ENCODE measurements at places on chromosomes 11 and 22.

- no peak for DNase-seq
These were observed 1.9 kb upstream of the CHKA start for GRCh38 chr11:68122936-68123539.

GRCh38 chr11:934527-934926 lies 8.9 kb downstream of the AP2A2 start:
- no peak for DNase-seq

DNA sequence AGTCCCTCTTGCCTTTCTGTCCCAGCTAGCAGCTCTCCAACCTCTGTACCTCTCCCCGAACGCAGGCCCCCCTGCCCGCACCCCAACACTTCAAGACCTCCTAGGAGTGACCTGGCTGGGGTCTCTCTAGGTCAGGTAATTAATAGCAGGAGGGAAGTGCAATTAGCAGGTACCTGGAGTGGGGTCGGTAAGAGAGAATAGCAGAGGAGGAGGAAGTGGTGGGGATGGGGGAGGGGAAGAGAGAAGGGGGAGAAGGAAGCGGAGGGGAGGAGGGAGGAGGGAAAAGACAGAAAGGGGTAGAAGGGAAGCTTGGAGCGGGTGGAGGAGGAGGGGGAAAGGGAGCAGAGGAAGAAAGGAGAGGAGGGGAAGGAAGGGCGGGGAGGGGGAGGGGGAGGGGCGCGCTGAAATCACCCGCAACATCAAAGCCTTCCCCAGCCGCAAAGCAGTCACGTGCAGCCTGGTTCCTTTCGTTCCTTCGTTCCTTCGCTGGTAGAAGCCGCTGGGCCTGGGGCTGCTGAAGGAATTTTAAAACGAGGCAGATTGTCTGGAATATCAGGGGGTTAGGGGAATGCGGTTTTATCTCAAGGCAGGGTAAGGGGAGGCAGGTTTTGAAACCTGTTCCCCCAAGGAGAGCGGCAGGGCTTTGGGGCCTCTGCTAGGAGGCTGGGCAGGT lies 29.3 kb upstream of the TCF20 start:
- DNase-seq = no peak

DNA sequence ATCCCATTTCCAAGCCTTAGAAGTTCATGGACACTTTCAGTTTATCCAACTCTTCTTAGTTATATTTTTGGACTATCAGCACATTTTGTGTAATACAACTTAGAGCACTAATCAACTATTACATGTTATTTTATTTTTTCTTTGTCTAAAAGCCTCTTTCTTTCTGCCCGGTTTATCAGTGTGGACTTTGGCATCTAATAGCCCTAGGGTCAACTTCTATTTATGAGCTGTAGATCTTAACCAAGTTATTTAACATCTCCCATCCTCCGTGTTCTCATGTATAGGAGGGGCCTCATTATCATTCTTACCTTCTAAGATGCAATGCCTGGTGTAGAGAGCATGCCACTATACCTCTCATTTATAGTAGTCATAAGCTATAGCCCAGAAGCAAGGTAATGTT lies 4.4 kb downstream of the CARD16 start:
- no peak for DNase-seq

DNA sequence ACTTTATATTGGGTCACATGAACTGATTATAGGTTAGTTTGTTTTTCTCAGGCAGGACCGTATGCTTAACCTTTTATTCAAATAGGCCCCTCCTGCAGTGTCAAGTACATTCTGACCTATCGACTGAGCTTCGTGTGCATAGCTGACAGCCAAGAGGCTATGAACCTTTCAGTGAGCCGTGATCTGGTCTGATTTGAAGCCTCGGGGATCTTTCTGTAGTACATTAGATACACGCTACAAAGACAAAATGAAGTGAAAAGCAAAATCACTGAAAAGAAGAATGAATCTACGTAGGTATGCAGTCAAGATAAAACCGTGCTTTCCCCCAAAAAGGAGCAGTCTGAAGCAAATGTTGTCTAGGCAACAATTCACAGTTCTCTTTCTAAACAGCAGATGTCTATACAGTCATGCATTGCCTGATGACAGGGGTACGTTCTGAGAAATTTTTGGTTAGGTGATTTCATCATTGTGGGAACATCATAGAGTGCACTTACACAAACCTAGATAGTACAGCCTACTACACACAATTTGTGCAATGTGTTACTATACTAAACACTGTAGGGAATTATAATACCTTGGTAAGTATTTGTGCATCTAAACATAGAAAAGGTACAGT lies 18.1 kb downstream of the JHY start:
- DNase-seq = no peak

- DNase-seq = peak; percentile 82
These were observed 26.4 kb downstream of the YWHAH start for GRCh38 chr22:31970490-31971444.

- DNase-seq = no peak
These were observed 320.3 kb upstream of the SORL1-AS1 start for GRCh38 chr11:121773076-121773475.

GRCh38 chr11:369336-370018 lies at the start of gene B4GALNT4:
B4GALNT4 (plus strand) TSS chr11:369499; CDS start chr11:369804, 305 bp downstream.
- DNase-seq = no peak

DNA sequence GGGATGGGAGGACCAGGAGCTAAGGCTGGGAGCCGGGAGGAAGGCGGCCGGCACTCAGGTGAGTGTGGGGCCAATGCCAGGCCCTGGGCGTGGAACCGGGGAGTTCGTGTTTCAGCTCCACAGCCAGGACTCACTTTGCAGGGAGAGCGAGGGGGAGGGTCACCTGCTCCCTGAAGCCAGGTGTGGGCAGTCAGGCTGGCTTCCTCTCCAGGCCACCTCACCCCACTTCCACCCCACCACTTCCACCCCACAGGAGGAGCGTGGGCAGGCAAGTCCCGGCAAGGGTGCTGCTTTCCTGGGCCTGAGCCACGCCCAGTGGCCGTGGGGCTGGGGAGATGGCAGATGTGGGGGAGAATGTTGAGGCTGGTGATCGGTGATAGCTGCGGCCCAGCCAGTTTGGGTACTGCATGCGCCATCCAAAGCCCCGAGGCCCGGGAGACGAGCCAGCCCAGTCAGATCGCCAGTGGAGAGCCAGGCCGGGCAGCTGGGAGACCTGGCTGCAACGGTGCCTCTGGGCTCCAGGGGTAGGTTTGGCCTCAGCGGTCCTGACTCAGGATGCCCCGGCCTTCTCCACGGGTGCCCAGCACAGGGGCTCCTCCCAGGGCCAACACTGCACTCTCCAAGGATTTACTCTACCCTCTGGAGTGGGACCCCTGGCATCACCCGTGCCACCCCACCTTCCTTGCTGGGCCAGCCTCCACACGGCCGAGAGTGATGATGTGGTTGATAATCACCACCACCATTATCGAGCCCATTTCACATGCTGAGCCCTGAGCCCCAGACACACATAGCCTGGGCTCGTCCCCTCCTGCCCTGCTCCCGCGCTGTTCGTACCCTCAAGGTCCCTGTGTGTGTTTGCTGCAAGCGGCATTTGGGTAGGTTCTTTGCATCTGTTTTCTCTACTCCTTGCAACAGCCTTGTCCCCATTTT lies 93.8 kb downstream of the WNT7B start:
- DNase-seq = no peak

DNA sequence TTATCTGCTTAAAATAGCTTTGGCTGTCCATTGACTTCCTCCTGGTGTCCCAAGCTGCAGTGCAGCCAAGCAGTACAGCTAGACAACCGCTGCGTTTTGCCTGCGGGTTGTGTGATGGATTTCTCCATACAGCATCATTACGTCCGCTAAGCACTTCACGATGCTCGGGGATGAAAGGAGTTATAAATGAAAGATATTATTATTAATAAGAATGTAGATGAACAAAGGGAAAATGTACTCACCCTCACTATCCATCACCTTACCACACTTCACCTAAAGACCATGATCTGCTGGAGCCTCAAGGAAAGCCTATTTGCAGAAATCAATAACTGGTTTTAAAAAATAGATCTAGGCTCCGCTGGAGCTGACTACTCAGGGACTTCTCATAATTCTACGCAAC lies 509.1 kb downstream of the OPCML start:
- DNase-seq = no peak

DNA sequence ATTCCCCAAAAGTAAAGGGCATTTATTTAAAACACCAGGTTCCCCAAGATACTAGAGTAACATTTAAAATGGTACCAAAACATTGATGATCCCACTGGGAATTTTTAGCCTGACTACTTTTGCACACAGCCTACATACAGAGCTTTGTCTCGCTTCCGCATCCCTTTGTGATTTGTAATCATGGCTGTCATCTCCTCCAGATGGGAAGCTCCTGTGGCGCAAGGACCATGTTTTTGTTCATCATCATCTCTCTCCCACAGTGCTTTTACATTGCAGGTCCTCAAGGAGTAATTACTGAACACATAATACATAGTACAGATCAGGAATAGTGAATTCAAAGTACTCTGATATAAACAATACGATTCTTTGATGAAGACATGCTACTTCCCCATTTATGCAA lies 231.2 kb upstream of the MTNR1B start:
- DNase-seq = no peak

GRCh38 chr11:115996125-115996807 lies 492.1 kb upstream of the CADM1 start:
- no peak for DNase-seq

GRCh38 chr11:110525883-110526282 lies 96.1 kb downstream of the FDX1 start:
- no peak for DNase-seq

DNA sequence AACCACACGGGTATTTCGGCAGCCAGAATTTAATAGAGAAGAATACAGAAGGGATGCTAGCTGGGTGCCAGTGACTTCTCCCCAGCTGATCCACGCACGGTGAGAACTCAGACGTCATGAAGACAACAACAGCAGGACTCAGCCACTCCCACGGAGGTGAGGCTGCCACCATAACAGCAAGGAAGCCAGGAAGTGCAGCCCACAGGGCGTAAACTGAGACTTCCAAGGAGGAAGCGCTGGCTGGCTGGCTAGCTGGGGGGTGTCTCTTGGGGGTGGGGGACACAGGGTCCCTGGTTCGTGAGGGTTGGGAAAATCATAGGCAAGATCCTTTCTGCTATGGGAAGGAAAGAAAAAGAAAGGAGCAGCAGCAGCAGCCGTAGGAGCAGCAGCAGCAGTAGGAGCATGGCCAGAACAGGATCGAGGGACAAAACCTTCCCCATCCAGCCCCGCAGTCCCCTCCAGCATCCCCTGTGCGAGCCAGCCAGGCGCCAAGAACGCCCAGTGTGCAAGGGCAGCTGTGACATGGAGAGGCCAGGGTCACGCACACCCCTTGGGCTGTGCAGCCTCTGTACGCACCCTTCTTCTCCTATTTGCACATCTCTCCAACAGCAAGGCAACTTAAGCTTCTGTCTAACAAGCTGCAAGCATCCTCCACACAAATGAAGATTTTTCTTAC lies 49.6 kb upstream of the SHANK2 start:
- DNase-seq = no peak

DNA sequence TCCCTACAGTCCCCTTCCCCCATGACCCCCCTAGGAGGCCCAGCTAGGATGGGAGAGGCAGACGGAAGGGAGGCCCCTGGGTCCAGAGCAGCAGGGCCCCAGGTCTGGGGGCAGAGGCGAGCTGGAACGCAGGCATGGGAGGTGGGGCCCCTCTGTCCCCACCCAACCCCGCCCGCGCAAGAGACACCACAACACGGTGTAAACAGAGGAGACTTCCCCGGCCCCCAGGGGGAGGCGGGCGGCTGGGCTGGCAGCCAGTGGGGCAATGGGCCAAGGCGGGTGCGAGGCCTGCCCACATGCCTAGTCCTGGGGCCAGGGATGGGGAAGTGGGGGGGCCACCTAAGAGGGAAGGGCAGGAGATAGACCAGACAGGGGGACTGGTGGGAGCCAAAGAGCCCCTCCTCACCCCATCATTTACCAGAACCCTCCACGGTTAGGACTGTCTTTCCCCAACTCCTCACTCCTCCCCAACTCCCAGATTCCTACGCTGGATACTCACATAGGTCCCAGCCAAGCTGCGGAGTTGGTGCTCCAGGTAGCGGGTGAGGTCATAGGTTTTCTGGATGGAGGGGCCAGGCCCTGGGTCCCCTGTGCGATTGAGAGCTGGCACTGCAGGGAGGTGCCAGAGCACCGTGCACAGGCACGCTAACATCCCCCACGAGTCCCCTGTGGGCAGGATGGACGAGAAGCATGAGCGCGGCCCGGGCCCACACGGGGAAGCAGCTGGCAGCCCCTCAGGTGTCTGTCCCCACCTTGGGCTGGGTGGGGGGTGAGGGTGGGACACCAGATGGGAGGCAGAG lies 6.2 kb downstream of the CLCF1 start:
- DNase-seq = no peak

GRCh38 chr22:34072585-34072984 lies 152.3 kb upstream of the LARGE1 start:
- DNase-seq = no peak

- no peak for DNase-seq
These were observed 8.1 kb upstream of the OR10W1 start for GRCh38 chr11:58276151-58276550.

GRCh38 chr11:2452321-2453012 lies 7.7 kb downstream of the KCNQ1 start:
- DNase-seq = no peak

- DNase-seq = no peak
These were observed 14.7 kb upstream of the NNMT start for GRCh38 chr11:114281388-114281956.

- DNase-seq = no peak
These were observed 74.3 kb downstream of the RTL6 start for GRCh38 chr22:44423556-44424358.

GRCh38 chr11:116543911-116544475 lies 228.8 kb downstream of the BUD13 start:
- no peak for DNase-seq

GRCh38 chr22:38611559-38611958 lies 41.6 kb upstream of the DMC1 start:
- DNase-seq = no peak

DNA sequence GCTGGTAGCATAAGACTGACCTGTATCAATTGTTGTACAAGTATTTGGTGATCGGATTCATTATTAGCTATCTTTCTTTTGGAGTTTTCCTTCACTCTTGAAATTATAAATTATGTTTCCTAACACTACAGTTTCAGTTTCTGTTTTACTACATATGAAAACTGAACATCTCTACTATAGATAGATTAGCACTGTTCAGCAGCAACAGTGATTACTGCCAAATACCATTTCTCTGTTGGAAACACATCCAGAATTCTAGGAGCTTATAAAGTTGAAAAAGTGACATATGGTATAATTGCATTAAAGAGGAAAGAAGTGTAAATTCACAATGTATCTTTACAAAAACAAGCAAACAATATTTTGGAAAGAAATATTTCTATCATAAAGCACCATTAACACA lies 118.5 kb upstream of the GRIA4 start:
- no peak for DNase-seq
